ENCODE measurements at places on chromosomes 12 and 14.

GRCh38 chr14:24296341-24297157, 3.0 kb downstream of the DHRS1 start:
- peak; percentile 60 for DNase-seq

- DNase-seq = no peak
Observed at GRCh38 chr12:113055594-113056380, 743 bp upstream of the DTX1 start.

GRCh38 chr12:127241072-127241817, 1025.7 kb upstream of the TMEM132C start:
- no peak for DNase-seq

DNA sequence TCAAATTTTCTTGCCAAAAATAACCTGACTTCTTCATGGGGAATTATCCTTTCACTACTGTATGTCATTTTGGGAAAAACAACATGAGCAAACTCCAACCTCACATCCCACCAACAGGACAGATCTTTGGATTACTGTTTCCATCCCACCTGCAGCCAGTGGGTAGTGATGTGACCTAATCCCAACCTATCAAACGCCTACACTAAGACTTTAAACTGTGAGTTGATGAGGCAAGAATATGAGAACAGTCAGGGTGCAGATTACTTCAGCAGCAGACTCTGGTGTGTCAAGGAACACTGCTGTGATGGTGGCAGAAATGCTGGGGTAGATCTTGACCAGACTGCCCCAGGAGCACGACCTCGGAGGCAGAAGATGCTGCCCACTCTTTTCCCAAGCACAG, 293.2 kb downstream of the DUSP6 start:
- no peak for DNase-seq

GRCh38 chr14:88252498-88252897, 70.6 kb downstream of the KCNK10 start:
- DNase-seq = no peak

DNA sequence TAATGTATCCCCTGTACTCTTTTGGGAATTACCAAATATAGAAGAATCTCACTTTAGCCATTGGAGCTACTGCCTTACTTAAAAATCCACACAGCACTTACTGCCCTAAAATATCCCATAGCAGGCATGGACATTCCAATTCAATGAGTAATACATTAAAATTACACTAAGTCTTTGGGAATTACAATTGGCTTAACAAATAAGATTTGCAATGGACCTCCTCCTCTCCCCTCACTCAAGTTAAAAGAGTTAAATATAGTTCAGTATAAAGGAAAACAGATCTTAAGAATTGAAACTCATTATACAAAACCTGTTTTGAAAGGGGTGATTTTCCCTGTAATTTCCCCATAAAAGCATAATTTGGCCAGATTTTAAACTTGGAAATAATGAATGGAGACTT, 477.1 kb downstream of the SLC16A7 start:
- no peak for DNase-seq

GRCh38 chr12:100448656-100449055, 25.0 kb upstream of the NR1H4 start:
- DNase-seq = no peak

Measured in activated T-cell treated with anti-CD3 and anti-CD28 coated beads for 4 hours (primary cell).